ENCODE measurements at places on chromosomes 5 and 9.

DNA sequence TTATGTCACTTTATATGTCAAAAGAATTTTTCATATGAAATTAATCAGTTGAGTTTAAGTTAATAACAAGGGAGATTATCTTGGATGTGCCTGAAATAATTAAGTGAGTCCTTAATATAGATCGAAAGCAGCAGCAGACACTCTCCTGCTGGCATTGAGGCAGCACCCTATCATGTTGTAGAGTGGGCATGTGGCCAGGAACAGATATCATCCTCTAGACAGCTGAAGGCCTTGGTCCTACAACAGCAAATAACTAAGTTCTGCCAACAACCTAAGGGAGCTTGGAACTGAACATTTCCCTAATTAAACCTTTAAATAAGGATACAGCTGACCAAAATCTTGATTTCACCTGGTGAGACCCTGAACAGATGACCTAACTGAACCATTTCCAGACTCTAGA is 25.8 kb upstream of the UGT3A1 start:
- DNase-seq: no peak

DNA sequence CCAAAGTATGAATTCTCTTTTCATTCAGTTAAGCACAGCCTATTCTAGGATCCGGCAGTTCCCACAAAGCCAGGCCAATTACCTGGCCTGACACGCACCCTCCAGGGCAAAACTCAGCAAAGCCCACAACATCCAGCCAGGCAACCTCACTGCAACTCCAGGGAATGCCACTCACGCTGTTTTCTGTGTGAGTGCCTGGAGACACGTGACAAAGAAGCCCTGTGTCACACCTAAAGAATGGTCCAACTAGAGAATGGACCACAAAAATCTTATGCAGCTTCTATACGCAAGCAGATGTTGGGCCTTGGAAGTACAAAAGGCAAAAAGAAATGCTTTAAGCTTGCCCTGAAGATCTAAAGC is 20.2 kb downstream of the RETREG1 start:
- no peak for DNase-seq

DNA sequence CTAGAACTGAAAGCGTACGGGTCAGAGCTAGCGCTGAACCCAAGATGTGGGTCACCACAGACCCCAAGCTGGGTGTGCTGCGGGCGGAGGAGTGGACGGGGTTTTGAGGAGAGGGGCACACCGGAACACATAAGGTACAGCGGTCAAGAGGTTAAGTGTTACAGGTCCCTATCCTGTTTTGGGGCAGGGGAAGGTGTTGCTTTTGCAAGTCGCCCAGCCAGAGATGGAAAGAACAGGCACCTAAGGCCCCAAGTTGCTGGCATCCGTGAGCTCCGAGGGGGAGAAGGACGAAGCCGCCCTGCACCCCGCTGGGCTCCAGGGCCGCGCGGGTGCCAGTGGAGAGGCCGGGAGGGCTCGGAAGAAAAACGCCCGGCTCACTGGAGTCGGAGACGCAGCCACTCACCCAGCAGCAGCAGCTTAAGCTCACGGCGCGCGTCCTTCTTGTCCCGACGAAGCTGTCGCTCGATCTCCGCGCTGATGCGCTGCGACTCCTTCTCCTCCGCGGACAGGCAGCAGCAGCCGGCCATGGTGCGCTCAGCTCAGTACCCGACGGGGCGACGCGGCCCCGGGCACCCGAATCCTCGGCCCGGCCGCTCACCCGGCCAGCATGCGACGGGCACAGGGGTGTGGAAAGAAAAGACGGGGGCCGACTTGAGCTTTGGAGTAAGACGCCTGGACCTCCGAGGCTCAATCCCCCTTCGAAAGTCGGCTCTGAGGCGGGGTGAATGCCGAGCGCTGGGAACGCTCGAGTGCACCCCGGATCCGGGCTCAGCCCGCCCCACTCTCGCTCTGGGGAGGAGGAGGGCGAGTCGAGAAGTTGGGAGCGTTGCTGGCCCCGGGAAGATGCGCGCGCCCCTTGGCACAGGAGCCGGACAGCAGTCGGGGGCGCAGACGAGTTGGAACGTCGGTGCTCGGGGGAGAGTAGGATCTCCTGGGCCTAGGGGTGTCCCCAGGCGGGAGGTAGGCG is 572 bp downstream of the GNA14 start:
- DNase-seq: no peak

DNA sequence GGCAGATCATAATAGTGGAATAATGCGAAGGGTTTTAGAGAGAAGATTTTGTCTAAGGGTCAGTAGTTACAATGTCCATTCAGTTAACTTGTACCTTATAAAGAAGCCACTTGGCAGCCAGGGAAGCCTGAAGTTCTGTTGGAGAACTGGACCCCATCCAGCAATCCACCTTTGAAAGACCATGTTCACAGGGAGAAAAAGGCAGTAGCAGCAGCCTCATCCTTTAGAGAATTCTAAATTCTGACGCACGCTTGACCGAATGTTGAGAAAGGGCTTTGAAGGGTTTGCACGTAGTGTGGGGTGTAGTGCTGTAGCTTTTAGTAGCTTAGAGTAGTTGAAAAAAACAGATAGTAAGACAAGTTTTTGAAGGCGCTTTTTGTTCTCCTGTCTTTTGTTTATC is 42.8 kb downstream of the MCCC2 start:
- no peak for DNase-seq

GRCh38 chr5:84274585-84275468 is 109.9 kb downstream of the EDIL3 start:
- DNase-seq: no peak

- no peak for DNase-seq
These were observed 17.5 kb upstream of the TMEFF1 start for GRCh38 chr9:100455470-100455869.

DNA sequence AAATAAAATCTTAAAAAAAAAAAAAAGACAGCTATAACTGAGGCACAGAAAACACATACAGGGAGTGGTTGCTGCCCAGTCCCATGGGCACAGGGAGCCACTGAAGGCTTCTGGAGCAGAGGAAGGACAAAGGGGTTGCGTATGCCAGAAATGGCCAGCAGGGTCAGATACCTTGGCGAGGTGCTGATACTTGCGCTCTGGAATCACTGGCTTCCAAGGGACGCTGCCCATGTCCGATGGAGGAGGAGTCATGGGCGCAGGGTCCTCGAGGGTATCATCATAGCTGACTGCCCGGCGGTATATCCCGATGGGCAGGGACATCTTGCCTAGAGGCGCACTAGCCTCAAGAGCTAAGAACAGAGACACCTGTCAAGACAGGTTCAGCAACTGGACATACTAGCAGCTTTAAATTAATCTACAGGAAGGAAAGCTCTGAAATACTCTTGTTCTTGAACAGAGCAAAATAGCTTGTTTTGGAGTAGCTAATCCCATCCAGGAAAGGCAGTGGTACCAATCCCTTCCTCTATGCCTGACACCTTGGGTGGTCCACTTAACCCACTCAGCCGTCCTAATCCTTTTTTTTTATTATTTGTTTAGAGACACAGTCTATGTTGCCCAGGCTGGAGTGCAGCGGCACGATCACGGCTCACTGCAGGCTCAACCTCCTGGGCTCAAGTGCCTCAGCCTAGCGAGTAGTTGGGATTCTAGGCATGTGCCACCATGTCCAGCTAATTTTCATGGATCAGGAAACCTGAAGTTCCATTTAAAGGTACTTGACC is 6.0 kb downstream of the KIAA1191 start:
- DNase-seq: no peak

GRCh38 chr5:80962630-80963520 is 2.7 kb downstream of the RASGRF2 start:
- DNase-seq: no peak

DNA sequence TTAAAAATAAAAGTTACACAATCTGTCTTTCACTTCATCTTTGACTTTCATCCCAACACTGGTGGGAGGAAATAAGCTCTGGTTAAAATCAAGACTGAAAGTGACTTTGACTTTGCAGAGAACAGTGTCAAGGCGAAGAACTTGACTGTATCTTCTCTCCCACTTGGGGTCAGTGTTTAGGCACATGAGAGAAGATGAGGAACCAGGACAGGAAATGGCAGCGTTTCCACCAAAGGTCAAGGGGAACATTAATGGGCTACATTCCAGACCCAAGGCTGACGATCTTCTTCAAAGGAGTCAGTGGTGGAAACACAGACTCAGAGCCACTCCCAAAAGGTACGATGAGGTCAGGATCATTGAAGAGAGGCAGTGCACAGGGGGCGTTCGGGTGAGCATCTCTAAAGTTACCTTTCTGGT is 409.5 kb downstream of the ARHGEF28 start:
- peak; percentile 59 for DNase-seq

DNA sequence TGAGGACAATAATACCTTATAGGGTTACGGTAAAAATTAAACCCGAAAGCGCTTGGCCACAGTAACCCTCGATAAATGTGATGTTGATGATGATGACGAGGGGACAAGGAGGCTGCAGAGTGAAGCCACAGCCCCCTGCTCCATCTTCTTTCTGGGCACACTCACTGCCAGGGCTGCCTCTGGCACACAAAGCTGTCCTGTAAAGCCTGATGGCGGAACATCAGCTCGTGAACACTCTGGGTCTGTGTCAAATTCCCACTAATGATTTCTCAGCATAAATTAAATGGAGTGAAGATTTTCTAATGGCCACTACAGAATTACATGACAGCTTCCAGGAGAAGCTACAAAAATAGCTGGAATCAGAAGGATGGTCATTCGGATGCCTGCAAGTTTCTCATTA is 142.2 kb downstream of the TTLL11 start:
- no peak for DNase-seq

DNA sequence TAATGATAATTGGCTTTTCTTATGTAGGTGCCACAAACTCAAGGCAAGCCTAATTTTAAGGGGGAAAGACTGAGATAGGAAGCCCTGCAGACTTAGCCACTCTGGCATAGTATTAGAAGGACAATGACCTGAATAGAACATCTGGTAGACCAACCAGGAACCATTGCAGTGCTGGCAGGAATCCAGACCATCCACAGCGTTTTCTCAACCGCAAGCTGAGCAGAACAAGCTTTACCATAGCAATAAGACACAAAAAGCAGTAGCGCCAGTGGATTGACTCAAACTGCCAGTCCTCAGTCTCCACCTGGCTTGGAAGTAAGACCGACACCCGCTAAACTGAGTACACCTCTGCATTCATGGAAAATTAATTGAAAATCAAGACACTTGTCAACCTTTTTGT is 141.3 kb upstream of the LPAR1 start:
- no peak for DNase-seq

GRCh38 chr9:25889661-25890060 is 211.4 kb upstream of the TUSC1 start:
- no peak for DNase-seq

DNA sequence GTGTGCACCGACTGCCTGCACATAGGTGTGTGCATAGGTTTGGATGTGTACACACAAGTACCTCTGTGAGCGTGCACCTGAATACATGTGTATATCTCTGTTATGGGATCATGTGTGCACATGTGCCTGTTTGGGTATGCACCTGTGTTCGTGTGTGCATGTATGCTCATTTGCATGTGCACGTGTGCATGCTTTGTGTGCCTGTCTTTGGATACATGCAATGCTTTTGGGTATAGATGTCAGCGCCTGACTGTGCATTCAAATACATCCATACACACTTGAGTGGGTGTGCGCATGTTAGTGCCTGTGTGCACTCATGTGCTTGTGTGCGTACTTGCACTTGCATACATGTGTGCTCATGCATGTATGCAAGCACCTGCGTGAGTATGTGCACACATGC is 258.1 kb downstream of the IRX2 start:
- no peak for DNase-seq

DNA sequence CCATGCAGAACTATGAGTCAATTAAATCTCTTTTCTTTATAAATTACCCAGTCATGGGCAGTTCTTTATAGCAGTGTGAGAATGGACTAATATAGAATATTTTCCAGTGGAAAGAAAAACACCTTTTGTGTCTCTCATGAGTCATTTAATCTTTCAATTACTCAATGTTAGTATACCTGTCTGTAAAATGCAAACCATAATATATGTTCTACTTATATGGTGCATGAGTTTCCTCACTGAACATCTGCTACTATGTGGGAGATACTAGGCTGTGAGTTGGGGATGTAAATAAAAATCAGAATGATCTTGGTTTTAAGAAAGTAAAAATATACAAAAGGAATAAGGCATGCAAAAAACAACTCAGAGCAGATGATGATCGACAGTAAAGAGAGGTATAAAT is 15.0 kb downstream of the CDH10 start:
- no peak for DNase-seq

- no peak for DNase-seq
These were observed 82.4 kb upstream of the ADRA1B start for GRCh38 chr5:159833846-159834245.

DNA sequence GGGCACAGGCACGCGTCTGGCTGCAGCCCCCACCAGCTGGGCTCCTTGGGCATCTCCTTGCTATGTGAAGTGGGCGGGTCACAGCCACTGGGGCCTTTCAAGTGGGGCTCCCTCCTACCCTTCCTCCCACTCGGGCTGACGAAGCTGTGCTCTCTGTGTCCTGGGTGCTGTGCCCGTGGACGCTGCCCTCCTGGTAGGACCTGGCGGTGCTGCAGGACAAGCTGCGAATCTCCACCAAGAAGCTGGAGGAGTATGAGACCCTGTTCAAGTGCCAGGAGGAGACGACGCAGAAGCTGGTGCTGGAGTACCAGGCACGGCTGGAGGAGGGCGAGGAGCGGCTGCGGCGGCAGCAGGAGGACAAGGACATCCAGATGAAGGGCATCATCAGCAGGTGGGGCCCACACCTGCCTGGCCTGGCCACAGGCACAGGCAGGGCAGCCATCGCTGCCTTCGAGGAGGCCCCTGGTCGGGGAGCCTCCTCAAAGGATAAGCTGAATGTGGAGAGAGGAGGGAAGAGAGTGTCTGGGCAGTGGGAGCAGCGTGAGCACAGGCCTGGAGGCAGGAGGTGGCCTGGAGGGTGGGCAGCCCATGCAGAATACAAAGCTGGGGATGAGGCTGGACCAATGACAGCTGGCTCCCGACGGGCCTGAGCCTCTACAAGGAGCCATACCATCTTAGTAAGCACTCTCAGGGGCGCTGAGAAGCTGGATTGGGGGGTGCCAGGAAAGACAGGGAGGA is 124.7 kb downstream of the DAB2IP start:
- no peak for DNase-seq
